ENCODE measurements at places on chromosomes 12 and 14.

DNA sequence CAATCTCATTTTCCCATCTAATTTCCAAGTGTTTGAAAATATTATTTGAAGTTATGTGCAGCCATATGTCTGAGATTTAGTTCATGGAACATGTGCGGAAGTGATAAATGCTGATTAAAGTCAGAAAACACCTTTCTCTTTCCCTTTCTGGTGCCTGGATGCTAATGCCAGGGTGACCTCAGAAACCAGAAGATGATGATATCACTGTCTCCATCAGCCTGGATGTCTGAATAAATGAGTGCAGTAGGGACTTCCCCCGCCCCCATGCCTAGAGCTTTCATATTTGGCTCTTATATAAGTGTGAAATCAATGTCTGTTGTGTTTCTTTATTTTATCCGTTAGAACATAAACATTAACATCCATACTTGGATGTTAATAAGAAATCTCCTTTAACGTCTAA, 261.9 kb upstream of the LRIG3 start:
- DNase-seq: no peak

- peak; percentile 57 for DNase-seq
Observed at GRCh38 chr12:2783936-2784600, 10.7 kb upstream of the FKBP4 start.

DNA sequence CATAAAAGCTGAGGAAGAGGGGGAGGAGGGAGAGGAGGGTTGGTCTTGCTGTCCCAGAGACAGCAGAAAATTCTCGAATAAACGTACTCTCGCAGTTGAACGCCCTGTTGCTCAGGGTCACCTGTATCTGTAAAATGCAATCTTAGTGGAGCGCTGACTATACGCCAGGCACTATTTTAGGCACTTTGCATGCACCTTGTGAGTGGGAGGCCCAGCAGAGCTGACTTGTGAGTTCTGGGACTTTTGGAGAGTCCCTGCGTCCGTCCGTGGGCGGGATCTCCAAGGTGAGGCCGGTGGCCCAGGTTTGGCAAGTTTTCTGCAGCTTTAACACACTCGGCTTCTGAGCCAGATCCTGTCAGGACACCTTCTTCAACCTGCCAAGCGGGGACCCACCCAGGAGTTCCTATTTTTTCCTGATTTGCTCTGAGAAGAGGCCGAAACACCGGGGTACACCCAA, 32.5 kb upstream of the PLEKHG6 start:
- DNase-seq: no peak

GRCh38 chr14:68807148-68807600, 14.3 kb upstream of the ZFP36L1 start:
- peak; percentile 65 for DNase-seq

GRCh38 chr12:54128416-54128815, 60.4 kb downstream of the SMUG1 start:
- no peak for DNase-seq

DNA sequence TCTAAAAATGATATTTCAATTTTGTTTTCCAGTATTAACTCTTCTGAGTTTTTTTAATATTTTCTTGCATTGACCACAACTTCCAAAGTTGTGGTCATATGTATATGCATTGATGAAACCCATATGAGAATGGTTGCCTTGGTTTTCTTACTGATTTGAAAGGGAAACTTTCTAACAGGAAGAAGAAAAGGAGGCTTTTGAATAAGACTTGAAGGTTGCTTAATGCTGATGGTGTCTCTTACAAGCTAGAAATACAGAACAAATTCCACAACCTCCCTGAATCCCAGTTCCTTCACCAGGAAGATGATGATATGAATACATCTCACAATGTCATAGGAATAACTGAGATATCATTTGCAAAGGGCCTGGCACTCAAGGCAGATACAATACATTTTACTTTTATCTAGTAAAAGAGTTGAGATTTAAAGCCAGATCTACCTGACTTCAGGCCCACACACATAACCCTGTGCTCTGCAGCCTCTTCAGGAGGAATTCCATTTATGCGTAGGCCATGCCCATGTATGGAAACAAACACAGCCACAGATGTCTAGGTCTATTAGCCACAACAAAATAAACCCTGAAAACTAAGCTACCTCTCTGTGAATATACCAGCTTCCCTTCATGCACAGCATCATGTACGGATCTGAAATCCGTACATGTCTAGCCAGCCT, 165.4 kb upstream of the PLEKHG7 start:
- no peak for DNase-seq

DNA sequence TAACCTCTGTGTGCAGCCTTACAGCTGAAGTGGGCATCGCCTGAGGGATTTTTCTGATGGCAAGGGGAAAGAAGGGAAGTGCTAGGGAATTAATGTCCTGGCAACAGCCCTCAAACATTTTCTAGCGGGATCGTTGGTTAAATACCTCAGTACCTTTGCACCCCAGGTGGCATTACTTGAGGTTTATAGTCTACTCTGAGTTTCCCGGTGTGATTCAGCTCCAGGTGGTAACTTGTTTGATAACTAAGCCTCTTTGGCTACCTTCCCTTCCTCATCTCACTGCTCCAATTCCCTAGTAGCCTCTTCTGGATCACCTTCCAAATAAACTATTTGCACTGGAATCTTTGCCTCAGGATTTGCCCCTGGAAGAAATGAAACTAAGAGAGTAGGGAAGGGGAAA, 237.0 kb upstream of the SSTR1 start:
- DNase-seq: no peak

DNA sequence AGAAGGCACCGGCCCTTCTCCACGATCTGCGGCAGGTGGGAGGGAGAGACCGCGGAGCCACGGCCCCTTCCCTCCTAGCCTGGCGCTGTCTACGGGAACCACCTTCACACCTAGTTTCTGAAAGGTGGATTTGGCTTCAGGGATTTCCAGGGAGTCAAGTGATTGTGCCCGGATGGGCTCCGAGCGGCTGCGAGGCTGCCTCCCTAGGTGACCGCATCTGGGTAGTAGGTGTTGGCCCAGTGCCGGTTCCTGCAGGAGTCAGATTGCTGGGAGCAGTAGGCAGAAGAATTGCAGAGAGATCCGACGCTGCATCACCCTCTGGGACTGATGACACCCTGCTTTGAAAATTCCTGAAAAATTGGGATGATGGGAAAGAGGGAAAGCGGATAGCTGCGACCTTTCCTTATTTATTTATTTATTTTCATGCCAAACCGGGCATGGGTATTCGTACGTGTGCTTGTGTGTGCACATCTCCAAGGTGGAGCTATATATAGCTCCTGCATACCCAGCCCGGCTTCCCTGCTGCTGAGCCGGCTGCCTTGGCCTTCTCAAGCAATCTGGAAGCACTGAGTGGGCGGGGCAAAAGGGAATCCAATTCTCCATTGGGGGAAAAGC, 1.1 kb downstream of the CNTN1 start:
- peak; percentile 60 for DNase-seq
